Psoas muscle (tissue), 8 donors: ENCODE measurements at places on chromosomes 1 and 21. TPM values are rescaled to one million over a fixed set of nuclear protein-coding genes. Genes with fewer than 3 reads are reported as not detected.

Gene SPATA6
- 1.2 TPM for polyA plus RNA-seq

Gene C1orf94
- 0.01 TPM for polyA plus RNA-seq

Gene SPOCD1
- polyA plus RNA-seq: 0.05 TPM

Gene CLSTN1
- polyA plus RNA-seq: 11.0 TPM

Gene OR2L3
- not detected for polyA plus RNA-seq

Gene KRTAP10-2
- not detected for polyA plus RNA-seq
